SJSA1 (cell line): ENCODE measurements at places on chromosomes 1 and 21.

DNA sequence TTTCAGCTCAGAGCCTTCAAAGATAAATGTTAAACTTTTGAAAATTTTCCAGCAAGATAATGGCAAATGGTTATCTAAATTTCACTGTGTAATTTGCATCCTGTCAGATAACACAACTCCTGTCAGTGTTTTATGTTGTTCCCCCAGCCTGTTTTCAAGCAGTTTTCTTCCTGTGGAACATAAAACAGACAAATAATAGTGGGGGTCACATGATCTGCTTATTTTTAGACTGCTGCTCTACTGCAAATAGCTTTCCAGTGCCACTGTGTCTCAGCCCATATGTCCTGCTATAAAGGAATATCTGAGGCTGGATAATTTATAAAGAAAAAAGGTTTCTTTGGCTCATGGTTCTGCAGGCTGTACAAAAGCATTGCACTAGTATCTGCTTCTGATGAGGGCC is 32.2 kb downstream of the FMO3 start:
- H3K27ac ChIP-seq: no peak overlapping the region
- H3K4me3 ChIP-seq: no peak overlapping the region
- no peaks in the 10 kb centered on the region for H3K36me3 ChIP-seq

DNA sequence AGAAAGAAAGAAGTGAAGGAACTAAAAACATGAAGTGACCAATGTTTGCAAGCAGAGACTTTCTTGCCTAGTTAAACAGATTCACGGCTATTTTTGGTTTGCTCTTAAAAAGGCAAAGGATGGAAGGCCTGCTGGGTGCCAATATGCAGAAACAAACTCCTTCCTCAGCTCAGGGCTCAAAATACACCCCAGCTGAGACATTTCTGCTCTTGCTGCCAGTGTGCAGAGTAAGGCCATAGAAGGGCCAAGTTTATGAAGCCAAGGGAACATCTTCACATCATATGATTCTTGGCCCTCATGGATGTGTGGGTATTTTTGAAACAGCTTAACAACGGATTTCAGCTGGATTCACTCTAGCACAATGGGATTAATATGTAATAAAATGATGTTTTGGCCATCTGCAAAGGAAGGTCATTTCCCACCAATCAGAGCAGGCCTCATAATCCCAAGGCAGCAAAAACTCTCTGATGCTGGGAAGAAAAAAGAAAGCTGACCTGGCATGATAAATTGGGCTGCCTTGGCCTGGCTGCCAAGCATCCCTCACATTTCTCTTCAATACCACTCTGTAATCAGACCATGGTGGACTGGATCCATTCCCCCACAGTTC is 70.7 kb downstream of the CAPZB start:
- no peak for DNase-seq
- no peaks in the 10 kb centered on the region for H3K4me1 ChIP-seq
- no peaks in the 10 kb centered on the region for H3K27me3 ChIP-seq

GRCh38 chr1:59967141-59967697 is 40.6 kb upstream of the CYP2J2 start:
- DNase-seq: no peak
- H3K36me3 ChIP-seq: no peaks in the 10 kb centered on the region
- H3K27me3 ChIP-seq: no peaks in the 10 kb centered on the region
- no peak overlapping the region for H3K4me3 ChIP-seq
- peaks cover 12% of the 10 kb centered on the region for H3K4me1 ChIP-seq

GRCh38 chr21:34974162-34974981 is 74.7 kb downstream of the RUNX1 start:
- peak; percentile 39 for DNase-seq
- no peak overlapping the region for H3K4me3 ChIP-seq
- H3K27ac ChIP-seq: peak overlapping the region; percentile 24; the same call in 1 of the 2 replicates
- no peaks in the 10 kb centered on the region for H3K27me3 ChIP-seq
- peaks cover 20% of the 10 kb centered on the region for H3K4me1 ChIP-seq

- no peaks in the 10 kb centered on the region for H3K36me3 ChIP-seq
- no peak overlapping the region for H3K27ac ChIP-seq
- H3K4me1 ChIP-seq: no peaks in the 10 kb centered on the region
- DNase-seq: no peak
Observed at GRCh38 chr1:47629201-47629600, 191.4 kb downstream of the FOXD2 start.

DNA sequence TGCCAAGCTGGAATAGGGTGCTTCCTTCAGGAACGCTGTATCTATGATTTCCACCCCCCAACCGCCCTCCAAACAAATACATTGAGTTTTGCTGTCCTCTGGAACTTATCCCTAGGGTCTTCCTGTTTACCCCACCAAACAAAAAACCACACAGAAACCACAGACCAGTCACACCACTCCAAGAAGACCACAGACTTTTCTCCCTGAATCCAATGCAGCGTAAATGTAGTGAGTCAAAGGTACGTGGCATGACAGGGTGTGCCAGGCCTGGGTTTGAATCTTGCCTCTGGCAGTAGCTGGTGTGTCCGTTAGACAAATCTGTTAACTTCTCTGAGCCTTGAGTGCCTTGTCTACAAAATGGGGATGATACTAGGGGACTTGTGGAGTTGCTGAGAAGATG is 27.8 kb downstream of the ASAP3 start:
- peaks cover 24% of the 10 kb centered on the region for H3K4me1 ChIP-seq
- H3K36me3 ChIP-seq: peaks cover 4% of the 10 kb centered on the region; the same call in 1 of the 2 replicates
- H3K27me3 ChIP-seq: no peaks in the 10 kb centered on the region
- no peak overlapping the region for H3K4me3 ChIP-seq
- peak; percentile 64 for DNase-seq

- no peak overlapping the region for H3K27ac ChIP-seq
- no peaks in the 10 kb centered on the region for H3K36me3 ChIP-seq
- no peaks in the 10 kb centered on the region for H3K4me1 ChIP-seq
Observed at GRCh38 chr1:159441360-159441759, 1.8 kb downstream of the OR10J1 start.

DNA sequence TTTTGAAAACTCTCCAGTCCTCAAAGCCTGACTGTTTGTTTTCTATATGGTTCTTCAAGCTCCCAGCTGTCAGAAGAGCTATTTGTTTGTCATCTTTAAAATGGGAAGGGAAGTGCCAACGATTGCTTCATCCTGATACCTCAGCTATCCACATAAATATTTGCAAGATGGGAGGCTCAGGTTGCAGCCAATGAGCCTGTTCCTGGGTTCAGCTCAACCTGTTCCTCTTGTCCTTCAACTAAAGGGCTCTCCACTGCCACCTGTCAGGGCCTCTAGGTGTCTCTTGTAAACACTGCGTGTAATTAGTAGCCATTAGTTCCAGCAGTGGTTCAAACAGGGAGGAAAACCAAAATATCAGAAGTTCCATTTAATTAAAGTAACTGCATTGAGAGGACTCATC is 445.1 kb downstream of the AJAP1 start:
- H3K36me3 ChIP-seq: no peaks in the 10 kb centered on the region
- no peak overlapping the region for H3K4me3 ChIP-seq
- H3K4me1 ChIP-seq: no peaks in the 10 kb centered on the region
- DNase-seq: no peak
- no peak overlapping the region for H3K27ac ChIP-seq

DNA sequence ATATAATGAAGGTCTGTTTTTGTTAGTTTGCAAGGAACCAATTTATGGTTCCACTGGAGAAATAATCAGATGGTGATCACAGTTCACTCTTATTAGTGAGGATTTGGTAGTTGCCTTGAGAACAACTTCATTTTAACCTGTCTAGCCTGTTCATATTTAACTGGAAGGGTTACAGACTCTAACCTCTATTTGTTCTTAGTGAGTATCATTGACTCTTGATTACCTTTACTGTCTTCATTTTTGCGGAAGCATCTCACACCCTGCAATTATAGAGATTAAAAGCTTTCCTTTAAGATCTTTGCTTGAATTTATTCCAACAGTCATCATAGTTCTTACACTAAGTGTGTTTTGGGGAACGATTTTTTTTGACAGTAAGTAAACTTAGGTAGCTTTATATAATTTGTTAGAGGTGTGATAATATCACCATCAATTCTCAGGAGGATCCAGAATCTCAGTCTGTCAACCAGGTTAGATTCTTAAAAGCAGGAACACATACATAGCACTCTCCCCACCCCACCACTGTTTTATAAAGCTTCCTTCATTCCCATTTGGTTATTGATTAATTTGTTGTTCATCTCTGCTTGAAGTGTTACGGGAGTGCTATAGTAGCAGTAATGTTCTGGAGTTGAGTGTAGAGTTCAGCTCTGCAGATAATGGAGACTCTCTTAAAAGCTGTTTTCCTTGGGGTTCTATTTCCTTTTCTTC is 30.1 kb downstream of the B3GALT2 start:
- DNase-seq: no peak
- H3K27ac ChIP-seq: no peak overlapping the region
- H3K4me3 ChIP-seq: no peak overlapping the region
- H3K36me3 ChIP-seq: peaks cover 46% of the 10 kb centered on the region
